Hippocampal formation (tissue), 2 donors: ENCODE measurements at places on chromosomes 4 and X.

- DNase-seq: peak; percentile 92
Observed at GRCh38 chr4:15149839-15150592, 147.7 kb downstream of the CPEB2 start.

- no peak for DNase-seq
Observed at GRCh38 chr4:52627876-52628275, 31.2 kb downstream of the USP46 start.

GRCh38 chrX:134551376-134552048 lies 91.5 kb downstream of the HPRT1 start:
- no peak for DNase-seq

DNA sequence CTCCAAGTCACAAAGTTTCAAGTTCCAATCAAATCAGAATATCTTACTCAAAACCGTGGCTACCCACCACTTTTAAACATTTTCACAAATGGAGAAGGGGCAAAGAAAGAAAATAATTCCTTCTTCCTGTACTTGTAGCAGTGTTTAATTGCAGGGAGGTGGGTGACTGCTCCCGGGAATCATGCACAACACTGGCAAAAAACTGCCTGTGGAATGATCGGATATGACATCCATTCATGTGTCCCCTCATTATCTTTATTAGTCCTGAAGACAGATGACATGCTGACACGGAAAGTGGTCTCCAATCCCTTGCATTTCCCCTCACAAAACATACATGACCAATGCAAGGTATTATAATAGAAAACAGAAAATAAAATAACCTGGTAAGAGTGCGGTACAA lies 2.0 kb downstream of the TSPAN5 start:
- DNase-seq: no peak

GRCh38 chr4:47829438-47829837 lies 8.4 kb downstream of the CORIN start:
- DNase-seq: no peak

DNA sequence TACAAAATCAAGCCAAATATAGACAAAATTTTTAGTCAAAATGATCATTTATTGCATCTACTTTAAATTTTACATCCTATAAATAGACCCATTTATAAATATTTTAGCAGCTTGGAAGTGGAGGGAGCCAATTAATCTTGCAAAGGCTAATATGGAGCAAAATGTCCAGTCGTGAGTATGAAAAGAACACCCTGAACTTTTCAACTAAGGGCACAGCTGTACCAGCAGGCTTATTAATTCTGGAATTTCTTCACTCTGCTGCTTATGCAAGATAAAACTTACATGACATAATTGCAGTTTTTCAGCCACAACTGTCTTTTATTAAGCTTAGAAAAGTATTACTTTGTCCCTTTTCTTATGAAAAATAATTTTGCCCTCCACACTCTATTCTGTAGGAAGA lies 22.9 kb upstream of the USP53 start:
- DNase-seq: no peak

DNA sequence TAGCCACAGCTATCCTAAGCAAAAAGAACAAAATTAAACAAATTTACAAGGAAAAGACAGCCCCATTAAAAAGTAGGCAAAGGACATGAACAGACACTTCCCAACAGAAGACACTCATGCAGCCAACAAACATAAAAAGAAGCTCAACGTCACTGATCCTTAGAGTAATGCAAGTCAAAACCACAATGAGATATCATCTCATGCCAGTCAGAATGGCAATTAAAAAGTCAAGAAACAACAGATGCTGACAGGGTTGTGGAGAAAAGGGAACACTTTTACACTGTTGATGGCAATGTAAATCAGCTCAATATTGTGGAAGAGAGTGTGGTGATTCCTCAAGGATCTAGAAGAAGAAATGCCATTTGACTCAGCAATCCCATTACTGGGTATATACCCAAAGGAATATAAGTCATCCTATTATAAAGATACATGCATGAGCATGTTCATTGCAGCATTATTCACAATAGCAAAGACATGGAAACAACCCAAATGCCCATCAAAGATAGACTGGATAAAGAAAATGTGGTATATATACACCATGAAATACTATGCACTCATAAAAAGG lies 163.0 kb upstream of the TET2 start:
- DNase-seq: no peak
